ENCODE measurements at places on chromosomes 3 and 15.

DNA sequence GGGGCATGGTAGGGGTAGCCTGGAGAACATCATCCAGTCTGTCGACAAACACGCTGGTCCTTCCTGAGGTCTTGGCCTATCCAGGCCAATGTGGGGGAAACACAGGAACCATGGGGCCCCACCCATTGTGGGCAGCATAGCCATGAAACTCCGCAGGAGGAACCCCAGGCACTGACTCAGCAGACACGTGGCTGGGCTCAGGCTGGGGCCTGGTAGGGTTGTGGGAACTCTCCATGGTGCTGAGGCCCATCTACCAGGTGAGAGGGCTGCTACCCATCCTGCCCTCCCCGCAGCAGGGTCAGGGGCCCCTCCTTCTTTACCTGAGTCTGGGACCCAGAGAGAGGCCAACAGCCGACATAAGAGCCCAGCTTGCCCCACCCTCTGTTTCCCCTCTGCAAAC is 22.6 kb upstream of the CACNA2D2 start:
- DNase-seq = no peak

DNA sequence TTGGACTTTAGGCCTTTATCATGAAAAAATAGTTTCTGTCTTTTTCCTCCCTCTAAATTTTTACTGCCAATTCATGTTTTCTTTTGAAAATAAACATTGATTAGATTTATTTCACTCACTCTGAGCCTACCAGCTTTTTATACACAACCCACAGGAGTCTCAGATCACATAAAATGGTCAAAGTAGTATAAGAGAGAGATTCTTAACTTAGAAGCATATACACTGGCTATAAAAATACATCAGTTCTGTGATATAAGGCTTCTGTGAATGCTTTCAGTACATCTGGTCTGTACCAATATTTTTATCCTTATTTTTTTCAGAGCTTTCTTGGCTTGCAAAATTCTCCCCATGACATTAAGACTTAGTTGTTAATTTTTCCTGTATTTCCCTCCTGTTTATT is 117.0 kb upstream of the PTX3 start:
- DNase-seq = no peak

DNA sequence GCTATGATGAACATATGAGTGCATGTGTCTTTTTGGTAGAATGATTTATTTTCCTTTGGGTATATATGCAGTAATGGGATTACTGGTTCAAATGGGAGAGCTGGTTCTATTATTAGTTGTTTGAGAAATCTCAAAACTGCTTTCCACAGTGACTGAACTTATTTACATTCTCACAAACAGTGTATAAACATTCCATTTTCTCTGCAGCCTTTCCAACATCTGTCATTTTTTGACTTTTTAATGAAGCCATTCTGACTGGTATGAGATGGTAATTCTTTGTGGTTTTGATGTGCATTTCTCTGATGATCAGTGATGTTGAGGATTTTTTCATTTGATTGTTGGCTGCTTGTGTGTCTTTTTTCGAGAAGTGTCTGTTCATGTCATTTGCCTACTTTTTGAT is 1124.2 kb downstream of the NAALADL2 start:
- no peak for DNase-seq

GRCh38 chr3:148367756-148368155 is 329.9 kb upstream of the AGTR1 start:
- no peak for DNase-seq

GRCh38 chr15:55389264-55389607 is 18.9 kb downstream of the CCPG1 start:
- DNase-seq = no peak

DNA sequence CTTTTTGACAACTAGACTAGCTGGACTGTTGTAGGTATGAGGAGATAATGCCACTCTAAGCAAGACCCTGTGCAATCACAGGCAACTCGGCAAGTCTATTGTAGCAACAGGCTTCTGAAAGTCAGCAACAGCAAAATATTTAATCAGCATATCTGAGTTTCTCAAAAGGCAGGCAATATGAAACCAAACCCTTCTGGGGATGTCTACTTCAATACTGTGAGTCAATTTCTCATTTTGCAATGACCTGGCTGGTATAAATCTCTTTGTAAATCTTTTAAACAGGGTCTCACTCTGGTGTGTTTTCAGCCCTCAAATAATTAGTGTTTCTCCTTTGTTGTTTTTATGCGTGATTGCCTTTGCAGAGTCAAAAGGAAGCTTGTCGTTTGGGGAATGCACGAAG is 1044.5 kb downstream of the NTRK3 start:
- DNase-seq = no peak

GRCh38 chr15:77581896-77582569 is 50.7 kb downstream of the LINGO1 start:
- no peak for DNase-seq

DNA sequence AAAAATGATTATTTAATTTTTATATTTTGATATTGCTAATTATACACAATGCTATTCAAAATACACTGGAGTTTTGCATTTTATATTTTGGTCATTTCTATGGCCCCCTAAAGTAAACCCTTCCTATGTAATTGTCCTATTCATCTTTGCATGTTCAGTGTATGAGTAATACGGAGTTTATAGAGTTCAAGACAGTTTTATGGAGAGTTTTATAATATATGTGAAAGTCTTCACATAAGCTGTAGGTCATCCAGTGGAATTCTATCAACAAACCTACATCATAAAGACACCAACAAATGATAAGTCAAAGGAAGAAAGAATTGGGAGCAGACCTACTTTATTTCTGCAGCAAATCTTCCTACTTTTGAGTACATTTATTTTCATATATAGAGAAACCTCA is 1200.4 kb upstream of the EPHA6 start:
- no peak for DNase-seq

DNA sequence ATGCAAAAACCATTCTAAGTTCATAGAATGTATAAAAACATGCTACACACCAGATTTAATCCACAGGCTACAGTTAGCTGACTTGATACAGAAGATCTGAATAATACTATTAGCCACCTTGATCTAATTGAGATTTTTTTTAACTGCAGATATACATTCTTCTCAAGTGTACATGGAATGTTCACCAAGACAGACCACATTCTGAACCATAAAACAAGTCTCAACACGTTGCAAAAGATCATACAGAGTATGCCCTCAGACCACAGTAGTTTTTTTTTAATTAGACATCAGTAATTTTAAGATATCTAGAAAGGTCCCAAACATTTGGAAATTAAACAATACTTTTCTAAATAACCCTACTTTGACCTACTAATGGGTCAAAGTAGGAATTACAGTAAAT is 83.3 kb downstream of the FGF7 start:
- no peak for DNase-seq

DNA sequence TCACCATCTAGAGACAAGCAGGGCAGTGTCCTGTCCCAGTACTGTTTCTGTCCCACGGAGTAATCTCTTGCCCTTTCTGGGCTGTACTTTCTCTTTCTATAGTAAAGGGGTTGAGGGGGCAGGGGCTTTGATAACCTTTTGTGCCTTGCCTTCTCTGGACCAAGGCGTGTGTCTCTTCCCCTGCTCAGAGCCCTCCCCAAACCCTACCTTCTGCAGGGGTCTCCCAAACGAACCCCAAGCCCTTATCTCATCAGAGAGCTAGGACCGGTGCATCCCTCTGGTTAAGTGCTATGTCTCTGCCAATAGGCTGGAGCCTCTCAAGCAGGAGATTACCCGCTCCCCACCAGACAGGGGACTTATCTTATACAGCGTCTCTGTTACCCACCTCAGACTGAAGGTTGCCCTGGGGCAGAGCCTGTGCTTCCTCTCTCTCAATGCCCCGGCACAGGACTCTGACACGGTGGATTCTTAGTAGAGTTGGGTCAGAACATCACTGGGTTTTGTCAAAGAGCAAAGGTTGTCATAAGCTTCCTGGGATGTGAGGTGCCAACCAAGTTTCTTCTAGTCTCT is 2.9 kb downstream of the PLEKHO2 start:
- DNase-seq = no peak

- no peak for DNase-seq
Measured at GRCh38 chr3:75337226-75337900, 326.8 kb upstream of the FRG2C start.

DNA sequence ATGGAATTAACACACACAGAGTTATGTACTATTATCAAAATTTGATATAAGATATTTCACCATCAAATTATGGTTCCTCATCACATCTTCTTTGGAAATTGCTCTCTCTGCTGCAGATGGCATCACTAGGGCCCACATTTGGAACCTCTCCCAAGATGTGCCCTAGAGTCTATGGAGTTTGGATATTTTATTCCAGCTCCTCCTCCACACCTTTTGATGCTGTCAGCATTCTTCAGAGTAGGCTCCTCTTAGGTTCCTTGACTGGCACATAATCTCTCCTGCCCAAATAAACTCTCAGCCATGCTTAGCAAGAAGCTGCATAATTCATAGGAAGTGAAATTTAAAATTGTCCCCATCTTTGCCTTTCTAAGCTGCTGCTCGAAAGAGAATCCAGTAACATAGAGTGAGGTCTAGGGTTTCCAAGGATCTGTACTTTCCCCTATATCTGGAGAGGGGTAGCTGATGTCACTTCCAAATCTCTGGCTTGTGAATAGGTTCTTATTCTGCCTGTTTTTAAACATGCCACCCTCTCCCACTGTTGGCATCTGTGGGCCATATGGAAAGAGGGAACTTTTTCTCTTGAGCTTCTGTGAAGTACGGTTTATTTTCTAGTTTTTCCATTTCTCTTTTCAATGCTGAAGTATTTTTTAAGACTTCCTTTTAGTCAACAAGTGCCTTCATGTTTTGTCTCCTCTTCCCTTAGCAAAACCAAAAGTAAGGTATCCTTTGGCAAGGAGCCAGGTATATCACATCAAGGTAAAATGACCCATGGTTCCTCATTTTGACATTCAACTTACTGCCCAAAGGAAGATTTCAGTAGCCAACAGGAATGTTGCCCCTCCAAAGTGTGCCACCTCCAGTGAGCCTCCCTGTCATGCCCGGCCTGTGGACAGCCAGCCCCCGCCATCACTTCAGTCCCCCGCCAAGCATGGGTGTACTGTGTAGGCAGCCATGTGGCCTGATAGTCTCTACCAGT is 75.3 kb upstream of the C2CD4B start:
- no peak for DNase-seq

GRCh38 chr15:76163457-76164295 is 103.9 kb downstream of the TMEM266 start:
- DNase-seq = no peak

GRCh38 chr15:85623315-85624049 is 171.2 kb downstream of the KLHL25 start:
- DNase-seq = no peak

DNA sequence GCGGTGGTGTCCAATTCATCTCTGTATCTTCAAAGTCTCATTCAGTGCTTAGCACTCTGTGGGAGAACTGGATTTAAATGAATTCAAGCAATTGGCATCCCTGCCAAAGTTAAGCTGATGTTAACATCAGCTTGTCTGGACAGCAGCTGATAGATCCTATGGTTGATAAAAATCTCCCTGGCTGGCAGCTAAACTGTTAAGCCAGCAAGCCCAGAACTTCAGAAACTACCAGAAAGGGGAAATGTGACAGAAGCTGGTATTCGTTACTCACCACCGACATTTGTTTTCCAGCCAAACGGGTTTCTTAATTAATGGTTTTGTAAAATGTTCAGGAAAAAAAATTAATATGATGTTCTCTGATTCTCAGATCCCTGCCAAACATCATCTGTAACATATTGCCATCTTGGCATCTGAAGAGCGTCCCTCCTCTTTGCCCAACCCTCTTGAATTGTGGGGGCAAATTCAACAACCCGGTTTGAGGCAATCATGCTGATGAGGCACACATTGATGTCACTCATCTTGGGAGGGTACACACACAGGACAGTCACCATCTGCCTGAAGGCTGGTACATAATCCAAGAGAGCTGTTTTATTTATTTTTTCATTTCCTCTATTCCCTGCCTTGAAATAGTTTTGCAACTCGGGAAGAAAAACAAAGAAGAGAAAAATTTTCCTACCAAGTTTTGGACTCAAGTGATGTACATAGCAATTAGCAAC is 76.3 kb upstream of the ABHD17C start:
- DNase-seq = no peak

DNA sequence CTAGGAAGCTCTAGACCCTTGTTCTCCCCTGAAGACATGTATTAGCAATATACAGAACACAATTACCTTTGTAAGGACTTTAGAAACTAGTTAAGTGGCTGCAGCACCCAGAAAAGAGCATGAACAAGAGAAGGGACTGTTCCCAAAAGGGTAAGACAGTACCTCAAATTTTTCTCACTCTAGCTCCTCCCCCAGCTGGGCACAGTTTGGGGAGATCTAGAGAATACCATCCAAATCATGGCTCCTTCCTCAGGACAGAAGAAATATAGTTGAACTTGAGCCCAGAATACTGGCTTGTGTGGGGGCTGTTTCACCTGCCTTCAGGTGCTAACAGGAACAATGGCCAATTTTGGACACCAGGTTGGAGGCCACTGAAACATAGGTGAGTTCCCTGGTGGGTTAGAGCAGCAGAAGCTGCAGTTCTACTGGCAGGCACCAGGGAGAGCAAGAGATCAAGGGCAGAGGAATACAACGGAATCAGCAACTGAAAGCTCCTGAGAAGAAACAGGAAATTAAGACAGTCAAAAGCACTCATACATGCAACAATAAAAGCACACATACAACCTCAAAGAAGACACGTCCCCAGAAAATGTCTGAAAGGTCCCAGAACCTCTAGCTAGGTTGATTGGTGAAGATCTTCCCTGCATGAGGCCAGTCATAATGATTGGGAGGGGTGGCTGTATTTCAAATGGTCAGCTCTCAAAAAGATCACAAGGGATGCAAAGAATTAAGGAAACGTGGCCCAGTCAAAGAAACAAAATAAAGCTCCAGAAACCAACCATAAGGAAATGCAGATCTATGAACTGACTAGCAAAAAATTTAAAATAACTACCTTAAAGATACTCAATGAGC is 104.9 kb upstream of the ASB14 start:
- DNase-seq = peak; percentile 31

GRCh38 chr15:99070208-99070607 is 34.7 kb upstream of the SYNM start:
- no peak for DNase-seq

GRCh38 chr15:28019594-28020309 is 79.4 kb downstream of the OCA2 start:
- no peak for DNase-seq

DNA sequence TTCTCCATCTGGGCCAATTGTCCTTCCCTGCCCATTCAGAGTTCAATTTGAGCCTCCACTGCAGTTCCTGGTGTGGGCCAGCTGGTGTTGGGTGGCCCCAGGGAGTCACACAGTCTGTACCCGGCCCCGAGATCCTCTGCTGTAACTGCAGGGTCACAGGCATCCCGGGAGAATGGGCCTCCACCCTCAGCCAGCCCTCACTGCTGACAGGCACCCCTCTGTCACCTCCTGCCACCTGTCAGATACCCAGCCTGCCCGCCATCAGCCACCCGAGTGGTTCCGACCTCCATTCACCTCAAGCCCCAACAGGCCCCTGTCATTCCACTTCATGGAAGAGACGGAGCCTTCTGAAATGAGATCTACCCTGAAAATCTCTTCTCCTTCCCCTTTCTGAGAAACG is 73.2 kb downstream of the ST8SIA2 start:
- no peak for DNase-seq

GRCh38 chr3:173742491-173742890 is 344.9 kb downstream of the NLGN1 start:
- no peak for DNase-seq

GRCh38 chr3:50260027-50260941 is 8.7 kb upstream of the SEMA3B start:
- DNase-seq = peak; percentile 72

GRCh38 chr3:42425736-42426407 is 15.5 kb upstream of the LYZL4 start:
- no peak for DNase-seq
